ENCODE measurements at places on chromosomes 5 and 9.

DNA sequence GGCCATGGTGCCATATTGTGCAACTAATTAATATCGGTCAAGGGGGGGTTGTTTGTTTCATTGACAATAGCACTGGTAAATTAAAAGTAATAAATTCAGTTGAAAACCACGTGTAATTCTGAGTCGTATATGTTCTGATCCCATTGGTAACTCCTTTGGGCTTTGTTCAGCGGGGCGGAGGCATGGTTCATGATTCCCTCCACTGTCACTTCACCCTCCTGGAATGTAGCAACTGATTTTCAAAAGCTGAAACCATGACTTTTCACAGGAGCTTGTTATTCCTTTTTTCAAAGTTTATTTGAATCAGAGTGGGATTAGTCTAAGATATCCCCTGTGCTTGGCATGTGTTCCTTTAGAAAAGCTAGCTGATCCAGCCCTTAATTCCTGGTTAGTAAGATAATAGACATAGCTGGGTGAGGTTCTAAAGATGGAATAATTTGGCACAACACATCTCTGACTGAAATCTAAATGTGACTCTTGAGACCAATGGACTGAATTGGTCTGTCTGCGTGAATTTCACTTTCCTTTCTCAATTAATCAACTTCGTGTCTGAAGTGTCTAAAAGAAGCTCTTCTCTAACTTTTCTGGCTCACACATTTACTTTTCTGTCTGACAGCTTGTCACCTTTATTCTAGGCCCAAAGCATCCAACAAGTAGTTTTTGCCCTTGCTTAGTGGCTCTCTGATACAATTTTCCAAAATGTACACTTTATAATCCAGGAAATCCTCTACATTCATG is 185.7 kb upstream of the VCAN start:
- no peak for DNase-seq

GRCh38 chr5:107539726-107540330 is 130.9 kb downstream of the EFNA5 start:
- DNase-seq, result no peak

DNA sequence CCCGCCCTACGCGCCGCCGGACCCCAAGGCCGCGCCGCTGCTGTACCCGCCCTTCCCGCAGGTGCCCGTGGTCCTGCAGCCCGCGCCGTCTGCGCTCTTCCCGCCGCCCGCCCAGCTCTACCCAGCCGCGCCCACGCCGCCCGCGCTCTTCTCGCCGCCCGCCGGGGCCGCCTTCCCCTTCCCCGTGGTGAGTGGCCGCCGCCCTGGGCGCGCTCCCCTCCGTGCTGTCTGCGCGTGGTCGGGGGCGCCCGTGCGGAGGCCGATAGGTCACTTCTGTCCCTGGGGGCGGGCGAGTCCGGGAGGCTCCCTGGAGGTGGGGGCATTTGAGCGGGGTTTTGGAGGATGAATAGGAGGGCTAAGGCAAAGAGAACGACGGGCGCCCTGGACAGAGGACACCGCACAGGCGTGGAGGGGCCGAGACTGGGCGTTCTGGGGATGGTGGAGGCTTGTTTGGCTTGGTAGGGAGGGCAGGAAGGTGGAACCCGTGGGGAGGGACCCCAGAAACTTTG is 9.6 kb downstream of the PRRT1B start:
- DNase-seq, result no peak

GRCh38 chr5:170945275-170945674 is 83.5 kb downstream of the RANBP17 start:
- DNase-seq, result no peak

- no peak for DNase-seq
Observed at GRCh38 chr9:93447655-93448054, 3.8 kb upstream of the FAM120A start.

DNA sequence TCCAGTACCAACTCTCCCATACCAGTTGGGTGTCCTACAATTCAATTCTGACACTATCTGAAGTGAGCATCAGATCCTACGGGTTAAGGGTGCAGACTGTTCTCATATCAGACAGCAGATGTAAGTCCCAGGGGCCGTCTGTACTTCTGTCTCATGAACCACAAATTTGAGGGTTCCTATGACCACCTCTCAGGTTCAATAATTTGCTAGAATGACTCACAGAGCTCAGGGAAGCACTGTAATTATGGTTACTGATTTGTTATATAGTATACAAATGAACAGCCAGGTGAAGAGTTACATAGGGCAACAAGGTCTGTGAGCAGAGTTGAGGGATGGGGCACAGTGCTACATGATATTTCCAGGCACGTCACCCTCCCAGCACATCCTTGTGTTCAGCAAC is 499.1 kb downstream of the DMAC1 start:
- no peak for DNase-seq

GRCh38 chr9:89044104-89044503 is 52.8 kb downstream of the S1PR3 start:
- DNase-seq, result no peak

DNA sequence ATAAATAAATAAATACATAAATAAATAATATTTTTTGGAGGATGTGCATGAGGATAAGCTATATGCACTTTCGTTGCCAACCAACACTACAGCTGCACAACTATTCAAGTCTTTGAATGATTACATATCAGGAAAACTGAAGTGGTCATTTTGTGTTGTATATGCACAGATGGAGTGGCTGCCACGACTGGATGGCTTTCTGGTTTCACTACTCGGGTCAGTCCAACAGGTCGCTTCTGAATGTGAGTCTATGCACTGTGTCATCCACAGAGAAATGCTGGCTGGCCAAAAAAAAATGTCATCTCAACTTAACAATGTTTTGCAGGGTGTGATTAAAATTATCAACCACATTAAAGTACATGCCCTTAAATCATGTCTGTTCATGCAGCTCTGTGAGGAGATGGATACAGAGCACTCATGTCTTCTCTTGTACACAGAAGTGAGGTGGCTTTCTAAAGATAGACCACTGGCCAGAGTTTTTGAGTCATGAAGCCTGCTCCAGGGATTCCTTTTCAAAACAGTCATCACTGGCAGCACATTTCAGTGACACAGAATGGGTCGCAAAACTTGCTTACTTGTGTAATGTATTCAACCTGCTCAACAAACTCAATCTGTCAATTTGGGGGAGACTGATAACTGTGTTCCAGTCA is 589.8 kb upstream of the CYLC2 start:
- no peak for DNase-seq

GRCh38 chr9:102483651-102484050 is 511.5 kb upstream of the CYLC2 start:
- no peak for DNase-seq

- peak; percentile 98 for DNase-seq
Observed at GRCh38 chr9:137021979-137022661, 5.9 kb downstream of the ABCA2 start.

DNA sequence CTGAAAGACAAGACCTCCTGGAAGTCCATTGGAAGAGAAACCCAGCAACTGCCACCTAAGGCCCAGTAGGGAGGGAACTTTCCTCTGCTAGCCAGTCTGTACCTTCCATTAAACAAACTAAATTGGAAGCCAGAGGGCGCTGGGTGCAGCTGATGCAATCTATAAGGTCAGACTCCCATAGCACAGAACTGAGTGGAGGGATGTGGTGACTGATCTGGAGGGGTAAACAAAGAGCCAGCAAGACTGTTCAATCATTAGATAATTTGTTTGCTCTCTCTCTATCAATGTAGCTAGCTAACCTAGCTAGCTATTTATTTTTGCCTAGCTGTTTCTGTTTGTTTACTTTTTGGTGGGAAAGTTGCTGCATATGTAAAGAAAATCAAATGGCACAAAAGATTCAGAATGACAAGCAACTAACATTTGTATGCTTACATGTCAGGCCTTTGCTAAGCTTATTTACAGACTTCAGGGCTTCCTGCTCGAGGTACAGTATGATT is 291.8 kb upstream of the DAB2 start:
- DNase-seq, result peak; percentile 53

DNA sequence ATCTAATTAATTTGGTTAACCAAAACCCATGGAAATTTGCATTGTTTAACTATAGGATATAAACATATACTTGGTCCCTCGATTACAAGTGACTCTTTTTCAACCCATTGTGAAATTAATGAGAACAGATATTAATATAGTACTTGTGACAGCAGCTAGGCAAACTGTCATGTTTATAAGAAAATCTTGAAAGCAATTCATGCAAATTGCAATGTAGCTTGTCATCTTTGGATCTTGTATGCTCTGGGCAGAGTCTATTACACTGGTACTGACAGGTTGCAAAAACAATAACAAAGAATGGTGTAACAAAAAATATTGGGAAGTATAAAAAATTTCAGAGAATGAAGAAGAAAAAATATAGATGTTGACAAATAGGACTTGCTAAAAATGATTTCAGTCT is 941.0 kb downstream of the DNAH5 start:
- DNase-seq, result no peak

GRCh38 chr5:92687821-92688722 is 892.9 kb downstream of the NR2F1-AS1 start:
- no peak for DNase-seq

DNA sequence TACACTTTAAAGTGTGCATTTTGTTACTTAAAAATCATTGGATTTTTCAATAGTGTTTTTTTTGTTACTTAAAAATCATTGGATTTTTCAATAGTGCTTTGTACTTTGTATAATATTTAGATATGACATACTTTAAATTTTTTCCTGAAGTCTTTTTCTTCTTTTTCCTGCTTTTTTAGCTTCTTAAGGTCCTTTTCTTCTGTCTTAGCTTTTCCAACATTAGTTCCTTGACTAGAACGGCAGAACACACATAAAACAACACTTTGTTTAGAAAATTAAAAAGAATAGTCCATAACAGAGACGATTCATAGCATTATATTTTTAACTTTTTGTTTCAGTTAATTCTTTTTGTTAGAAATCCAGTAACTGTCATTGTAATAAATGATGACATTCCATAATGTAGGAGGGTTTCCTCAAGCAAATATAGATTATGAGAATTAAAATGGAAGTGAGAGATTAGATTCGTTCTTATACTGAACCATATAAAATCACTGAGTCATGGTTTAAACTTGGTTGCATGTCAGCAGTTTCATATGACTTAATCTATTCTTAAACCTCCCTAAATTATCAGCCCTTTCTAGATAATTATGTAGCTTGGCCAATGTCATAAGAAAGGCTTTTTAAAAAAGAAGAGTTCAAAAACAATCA is 45.3 kb upstream of the RICTOR start:
- no peak for DNase-seq

- no peak for DNase-seq
Observed at GRCh38 chr5:147732291-147732883, 50.1 kb downstream of the JAKMIP2 start.

GRCh38 chr5:66877843-66878242 is 281.6 kb downstream of the MAST4 start:
- DNase-seq, result no peak

- no peak for DNase-seq
Observed at GRCh38 chr5:168132241-168132641, 159.2 kb upstream of the WWC1 start.

DNA sequence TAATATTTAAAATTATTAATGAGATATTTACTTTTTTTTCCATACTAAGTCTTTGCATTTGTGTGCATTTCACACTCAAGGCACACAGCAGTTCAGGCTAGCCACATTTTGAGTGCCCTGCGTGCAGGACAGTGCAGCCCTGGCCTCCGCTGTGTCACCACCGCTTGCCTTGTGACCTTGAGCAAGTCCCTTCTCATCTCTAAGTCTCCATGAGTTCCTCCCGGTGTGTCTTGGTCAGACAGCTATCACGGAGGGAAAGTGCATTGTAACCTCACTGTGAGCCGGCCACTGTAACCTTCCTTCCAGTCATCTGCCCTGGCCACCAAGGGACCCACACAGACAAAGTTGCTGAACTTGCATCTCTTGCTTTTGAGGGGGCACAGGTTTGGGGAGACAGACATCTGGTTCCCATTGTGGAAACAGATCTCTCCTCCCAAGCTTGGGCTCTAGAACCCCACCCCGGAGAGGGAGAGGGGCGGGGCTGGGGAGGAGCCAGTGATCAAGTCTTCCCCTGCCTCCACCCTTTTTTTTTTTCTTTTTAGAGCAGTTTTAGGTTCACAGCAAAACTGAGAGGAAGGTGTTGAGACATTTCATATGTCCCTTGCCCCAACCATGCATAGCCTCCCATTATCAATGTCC is 96.8 kb downstream of the C9orf50 start:
- no peak for DNase-seq

- DNase-seq, result peak; percentile 30
Observed at GRCh38 chr5:157476702-157477408, 16.8 kb downstream of the NIPAL4 start.

DNA sequence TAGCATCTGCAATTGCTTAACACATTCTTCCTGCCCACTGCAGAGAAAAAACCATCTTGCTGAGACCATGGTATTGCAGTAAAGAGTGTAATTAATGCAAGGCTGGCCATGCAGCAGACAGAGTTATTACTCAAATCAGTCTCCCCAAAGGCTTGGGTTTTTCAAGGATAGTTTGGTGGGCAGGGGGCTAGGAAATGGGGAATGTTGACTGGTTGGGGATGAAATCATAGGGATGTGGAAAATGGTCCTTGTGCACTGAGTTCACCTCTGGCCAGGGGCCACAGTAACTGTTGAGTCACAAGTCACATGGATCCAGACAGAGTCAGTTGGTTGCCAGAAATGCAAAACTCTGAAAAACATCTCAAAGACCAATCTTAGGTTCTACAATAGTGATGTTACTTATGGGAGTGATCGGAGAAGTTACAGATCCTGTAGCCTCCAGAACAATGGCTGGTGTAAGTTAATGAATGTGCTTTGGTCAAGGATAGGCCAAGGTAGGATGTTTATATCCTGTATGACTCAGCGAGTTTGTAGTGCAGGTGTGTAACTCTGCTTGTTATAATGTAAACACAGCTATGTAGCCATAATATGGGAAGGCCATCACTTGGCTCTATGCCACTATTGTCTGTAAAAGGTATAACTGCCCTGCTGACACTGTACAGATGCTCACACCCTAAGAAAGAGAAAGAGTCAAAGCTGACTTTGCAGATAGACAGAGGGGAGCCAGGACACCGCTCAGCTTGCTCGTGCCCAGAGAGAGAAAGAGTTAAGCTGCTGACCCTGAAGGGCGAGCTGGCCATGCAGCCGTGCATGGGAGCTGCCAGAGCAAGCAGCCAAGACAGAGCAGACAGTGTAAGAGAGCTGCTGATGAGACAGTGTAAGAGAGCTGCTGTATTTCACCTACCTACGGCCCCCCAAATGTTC is 27.2 kb downstream of the C9orf152 start:
- DNase-seq, result no peak

Data from WTC11 (cell line).